ENCODE measurements at places on chromosomes 3 and 15. TPM values are rescaled to one million over a fixed set of nuclear protein-coding genes. Genes with fewer than 3 reads are reported as not detected.

The SCAANT1 gene
- total RNA-seq, result not detected

- DNase-seq, result no peak
Measured at GRCh38 chr3:189349772-189350171, 178.0 kb downstream of the TPRG1 start.

DNA sequence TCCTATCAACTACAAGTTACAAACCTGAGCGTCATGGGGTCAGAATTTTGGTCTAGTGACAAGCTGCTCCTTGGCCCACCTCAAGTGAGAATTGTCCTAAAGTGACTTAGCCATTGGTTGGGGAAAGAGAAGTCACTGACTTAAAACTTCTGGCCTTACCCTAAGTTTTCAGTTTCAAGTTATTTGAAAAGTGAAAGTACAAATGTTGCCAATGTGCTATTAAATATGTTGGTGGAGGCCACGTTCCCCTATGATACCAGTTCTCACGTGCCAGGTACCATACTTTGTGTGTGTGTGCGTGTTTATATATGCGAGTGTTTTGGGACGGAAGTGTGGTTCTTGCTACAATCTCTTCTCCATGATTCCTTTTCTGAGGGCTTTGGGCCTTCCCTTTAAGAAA, 22.6 kb upstream of the RASGRP1 start:
- DNase-seq, result peak; percentile 26

GRCh38 chr15:70140025-70140542, 42.4 kb upstream of the TLE3 start:
- no peak for DNase-seq

DNA sequence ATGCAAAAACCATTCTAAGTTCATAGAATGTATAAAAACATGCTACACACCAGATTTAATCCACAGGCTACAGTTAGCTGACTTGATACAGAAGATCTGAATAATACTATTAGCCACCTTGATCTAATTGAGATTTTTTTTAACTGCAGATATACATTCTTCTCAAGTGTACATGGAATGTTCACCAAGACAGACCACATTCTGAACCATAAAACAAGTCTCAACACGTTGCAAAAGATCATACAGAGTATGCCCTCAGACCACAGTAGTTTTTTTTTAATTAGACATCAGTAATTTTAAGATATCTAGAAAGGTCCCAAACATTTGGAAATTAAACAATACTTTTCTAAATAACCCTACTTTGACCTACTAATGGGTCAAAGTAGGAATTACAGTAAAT, 83.3 kb downstream of the FGF7 start:
- DNase-seq, result no peak

- peak; percentile 49 for DNase-seq
Measured at GRCh38 chr3:184786280-184786941, 25.6 kb upstream of the VPS8 start.

GRCh38 chr3:181564222-181564621, 147.5 kb upstream of the SOX2 start:
- DNase-seq, result no peak
